SK-N-SH (cell line): ENCODE measurements at places on chromosomes 6 and 20. TPM values are rescaled to one million over a fixed set of nuclear protein-coding genes. Genes with fewer than 3 reads are reported as not detected.

EFCAB8 gene
- not detected in 2 replicates for polyA plus RNA-seq

SLC9A8 gene
- 2.8 and 3.4 TPM in 2 replicates for polyA plus RNA-seq

GHRH gene
- polyA plus RNA-seq: not detected in 2 replicates

DNA sequence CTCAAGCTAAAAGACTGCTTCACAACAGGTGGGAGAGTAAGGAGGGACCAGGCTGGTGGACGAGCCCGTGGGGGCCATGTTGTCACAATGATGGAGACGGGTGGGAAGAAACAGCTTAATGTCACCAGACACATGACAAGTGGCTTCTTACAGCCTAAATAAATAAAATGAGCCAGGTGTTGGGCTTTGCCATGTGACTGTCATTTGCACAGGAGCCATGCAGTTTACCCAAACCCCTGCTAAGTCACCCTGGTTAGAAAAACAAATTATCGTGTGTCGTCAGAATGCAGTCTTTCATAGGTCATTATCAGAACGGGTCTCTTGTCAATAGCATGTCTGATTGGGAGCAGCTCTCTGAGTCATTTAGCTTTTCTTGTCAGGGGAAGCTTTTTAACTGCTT is 18.5 kb downstream of the BTBD3 start:
- DNase-seq: no peak

GRCh38 chr6:138897031-138897430 is 91.0 kb downstream of the REPS1 start:
- no peak for DNase-seq

GRCh38 chr20:44180814-44181213 is 6.2 kb downstream of the JPH2 start:
- no peak for DNase-seq
